ENCODE measurements at places on chromosomes 3 and 15.

GRCh38 chr3:106829206-106829605 is 548.0 kb upstream of the CCDC54 start:
- no peak for DNase-seq

GRCh38 chr15:52181938-52182780 is 9.0 kb downstream of the GNB5 start:
- DNase-seq: no peak

GRCh38 chr3:161560008-161560637 is 63.5 kb downstream of the OTOL1 start:
- DNase-seq: no peak

- DNase-seq: no peak
These were observed 82.3 kb downstream of the THSD4 start for GRCh38 chr15:71197620-71198019.
